CD4-positive, alpha-beta T cell treated with Interleukin-15 for 1 hour (primary cell): ENCODE measurements at places on chromosomes 5 and 9.

- DNase-seq: peak; percentile 0
Measured at GRCh38 chr5:135136546-135136945, 102.5 kb upstream of the PITX1 start.

GRCh38 chr5:60604771-60605170, 95.2 kb downstream of the DEPDC1B start:
- DNase-seq: no peak

- no peak for DNase-seq
Measured at GRCh38 chr9:115024925-115025535, 92.9 kb downstream of the TNC start.

DNA sequence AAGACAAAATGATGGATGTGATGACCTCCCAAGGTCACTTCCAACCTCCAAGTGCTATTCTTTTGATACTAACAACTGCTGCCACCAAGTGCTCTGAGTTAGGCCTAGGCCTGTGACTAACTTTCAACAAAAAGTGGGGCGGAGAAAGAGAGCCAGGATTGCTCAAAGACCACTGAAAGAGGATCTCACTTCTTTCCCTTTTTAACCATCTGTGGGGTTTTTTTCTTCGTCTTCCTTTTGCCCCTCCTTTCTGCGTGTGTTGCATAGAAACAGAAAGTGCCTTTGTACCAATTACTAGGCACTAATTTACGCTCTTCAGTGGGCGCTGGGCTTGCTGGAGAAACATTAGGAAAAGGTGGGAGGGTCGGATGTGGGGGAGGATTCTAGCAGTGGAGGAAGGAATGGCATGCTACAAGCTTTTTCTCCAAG, 8.0 kb downstream of the KLF9 start:
- DNase-seq: peak; percentile 41

DNA sequence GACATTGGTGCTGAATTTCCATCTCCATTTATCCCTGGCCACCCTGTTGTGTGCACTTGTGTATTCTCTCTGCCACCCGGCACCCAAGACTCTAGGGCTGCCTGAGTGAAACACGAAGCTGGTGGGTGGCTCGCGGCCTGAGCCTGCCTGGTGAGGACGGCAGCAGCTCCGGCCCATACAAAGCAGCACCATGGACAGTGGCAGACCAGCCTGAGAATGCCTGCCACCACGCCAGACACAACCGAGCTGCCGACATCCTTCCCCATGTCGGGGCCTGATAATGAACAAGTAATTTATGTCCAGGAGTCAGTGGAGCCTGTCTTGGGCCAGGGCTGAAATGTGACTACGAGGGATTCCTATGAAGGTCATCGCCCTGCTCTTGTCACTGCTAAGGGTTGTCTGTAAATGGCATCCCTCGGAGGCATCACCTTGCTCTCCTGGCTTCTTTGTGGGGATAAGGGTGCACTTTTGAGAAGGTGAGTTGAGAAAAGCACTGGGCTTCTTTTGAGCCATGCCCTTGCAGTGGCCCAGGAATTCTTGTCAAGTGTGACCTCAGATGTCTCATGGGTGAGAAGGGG, 175.7 kb downstream of the MELK start:
- no peak for DNase-seq

DNA sequence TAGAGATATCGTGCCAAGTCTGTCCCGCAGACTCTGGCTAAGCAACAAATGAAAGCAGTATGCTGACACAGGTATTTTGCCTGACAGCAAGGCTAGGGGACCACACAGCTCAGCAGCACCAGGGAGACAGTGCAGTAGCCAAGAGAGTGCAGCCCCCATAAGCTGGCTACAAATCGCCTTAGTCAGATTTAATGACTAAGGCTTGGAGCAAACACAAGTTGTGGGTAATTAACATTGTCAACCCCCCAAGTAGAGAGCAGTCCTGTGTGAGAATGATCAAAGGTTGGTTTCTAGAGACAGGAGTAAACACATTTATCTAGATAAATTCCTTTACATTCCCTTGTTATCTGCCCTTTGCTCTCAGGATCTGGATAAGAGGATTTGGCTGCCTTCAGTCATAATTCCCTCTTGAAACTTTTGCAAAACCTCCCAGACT, 1434.5 kb upstream of the CDH6 start:
- DNase-seq: no peak

DNA sequence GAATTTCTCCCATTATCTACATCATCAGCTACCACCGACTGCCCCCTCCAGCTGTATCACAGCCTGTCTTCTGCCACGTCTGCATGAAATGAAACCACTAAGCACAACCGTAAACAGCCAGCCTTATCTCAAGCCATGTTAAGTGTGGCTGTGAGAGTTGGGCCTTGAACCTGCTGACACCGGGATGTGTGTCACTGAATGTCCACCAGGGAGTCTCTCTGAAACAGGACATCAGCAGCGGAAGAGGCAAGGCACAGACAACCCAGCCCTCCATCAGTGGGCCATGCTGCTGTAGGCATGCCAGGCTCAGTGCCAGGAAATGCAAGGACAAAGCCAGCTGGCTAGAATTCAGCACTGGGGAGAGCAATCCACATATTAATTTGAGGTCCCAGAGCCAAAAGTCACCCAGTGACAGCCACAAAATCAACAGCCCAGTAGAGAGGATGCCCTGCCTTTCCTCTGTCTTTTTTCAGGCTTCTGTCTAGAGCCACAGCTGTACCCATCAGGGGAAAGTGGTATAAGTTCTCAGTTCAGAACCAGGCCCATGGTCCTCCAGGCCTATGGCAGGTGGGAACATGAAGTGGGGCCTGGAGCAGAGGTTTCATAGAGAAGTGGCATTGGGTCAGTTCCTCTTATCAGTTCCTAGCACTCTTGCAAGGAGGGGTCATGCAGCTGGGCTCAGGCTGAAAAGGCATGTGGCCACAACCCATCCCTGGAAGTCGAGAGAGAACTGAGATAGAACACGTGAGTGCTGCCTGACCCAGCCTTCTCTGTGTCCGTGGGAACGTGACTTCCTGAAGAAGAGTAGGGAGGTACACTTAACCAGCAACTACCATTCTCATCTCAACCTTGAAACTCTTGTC, 199.4 kb downstream of the ESM1 start:
- DNase-seq: peak; percentile 67

- DNase-seq: no peak
Measured at GRCh38 chr9:99365233-99365980, 143.3 kb downstream of the SEC61B start.

- DNase-seq: no peak
Measured at GRCh38 chr9:101398930-101399642, 435 bp downstream of the ZNF189 start.

- no peak for DNase-seq
Measured at GRCh38 chr5:85533341-85534047, 1084.2 kb upstream of the COX7C start.

- no peak for DNase-seq
Measured at GRCh38 chr5:6105320-6105719, 273.0 kb downstream of the MED10 start.

DNA sequence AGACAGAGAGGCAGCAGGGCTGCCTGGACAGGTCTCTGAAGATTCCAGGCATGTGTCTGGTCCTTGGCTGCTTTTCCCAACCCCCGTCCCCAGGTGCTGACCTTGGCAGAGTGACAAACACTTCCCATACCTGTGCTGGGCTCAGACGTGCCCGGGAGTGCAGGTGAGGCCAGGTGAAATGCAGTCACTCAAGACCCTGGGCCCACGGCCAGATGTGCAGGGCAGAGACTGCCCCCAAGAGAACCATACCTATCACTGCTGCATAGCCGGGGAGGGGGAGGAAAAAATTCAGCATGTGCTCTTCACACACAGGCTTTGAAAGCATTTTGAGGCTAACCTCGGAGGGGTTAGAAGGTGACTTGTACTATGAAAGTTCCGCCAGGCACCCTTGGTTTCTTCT, 22.6 kb downstream of the CCNJL start:
- no peak for DNase-seq

DNA sequence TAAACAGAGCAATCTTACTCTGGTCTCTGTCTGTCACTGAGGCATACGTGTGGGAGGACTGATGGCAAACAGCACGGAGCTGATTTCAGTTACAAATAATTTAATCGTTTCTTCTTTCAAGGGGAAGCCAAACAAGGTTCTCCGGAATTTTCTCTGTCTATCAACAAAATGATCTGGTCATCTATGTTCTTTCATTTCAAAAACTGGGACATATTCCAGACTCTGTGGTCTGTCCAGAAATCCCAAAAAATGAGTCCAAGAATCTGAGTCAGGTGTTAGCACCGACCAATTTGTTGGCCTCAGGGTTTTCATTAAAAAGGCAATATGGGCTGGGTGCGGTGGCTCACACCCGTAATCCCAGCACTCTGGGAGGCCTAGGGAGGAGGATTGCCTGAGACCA, 69.9 kb upstream of the ZNF608 start:
- no peak for DNase-seq

- no peak for DNase-seq
Measured at GRCh38 chr9:107982745-107983144, 493.2 kb upstream of the KLF4 start.

GRCh38 chr9:87276327-87276841, 221.3 kb upstream of the DAPK1 start:
- DNase-seq: no peak

DNA sequence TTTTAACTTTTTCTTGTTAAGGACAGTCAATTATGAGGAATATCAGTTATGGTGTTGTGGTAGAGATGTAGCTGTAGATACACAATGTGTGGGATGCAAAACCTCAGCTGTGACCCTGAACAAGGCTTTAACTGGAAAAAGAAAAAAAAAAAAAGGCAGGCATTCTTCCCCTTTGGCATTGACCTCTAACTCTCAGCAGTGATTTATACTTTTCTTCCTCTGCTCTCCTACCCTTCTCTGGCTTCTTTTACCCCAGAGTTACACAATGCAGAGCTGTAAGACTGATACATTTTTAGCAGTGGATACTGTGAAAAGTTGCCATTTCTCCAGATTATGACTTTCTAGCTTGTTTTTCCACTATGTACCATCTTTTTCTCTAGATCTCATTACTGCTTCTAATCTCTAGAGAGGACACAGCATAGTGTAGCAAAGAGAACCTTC, 2.0 kb downstream of the CTNNAL1 start:
- no peak for DNase-seq

GRCh38 chr5:176176231-176176630, 62.0 kb upstream of the SIMC1 start:
- no peak for DNase-seq

DNA sequence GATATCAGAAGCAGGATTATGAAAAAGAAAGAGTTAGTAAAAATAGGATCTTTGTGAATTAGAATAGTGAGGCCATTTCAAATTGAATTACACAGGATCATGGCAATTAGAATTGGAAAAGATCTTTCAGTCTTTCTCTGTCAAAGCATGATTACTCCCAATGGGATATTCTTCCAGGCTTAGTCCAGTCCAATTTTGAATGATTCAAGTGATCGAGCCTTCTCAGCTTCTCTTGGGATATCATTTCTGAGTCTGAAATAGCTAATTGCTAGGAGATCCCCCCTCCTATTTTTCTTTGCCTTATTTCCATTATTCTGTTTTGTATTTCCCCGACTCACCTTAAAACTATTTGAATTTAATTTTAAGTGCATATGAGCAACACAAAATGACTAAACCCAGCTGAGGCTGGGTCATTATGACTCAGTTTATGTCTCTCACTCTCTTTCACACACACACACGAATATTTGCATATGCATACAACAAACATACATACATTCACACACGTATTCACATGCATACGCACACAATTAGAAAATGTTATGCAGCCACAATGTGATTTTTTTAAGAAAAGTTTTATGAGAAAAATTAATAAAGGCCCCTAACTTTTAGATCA, 34.8 kb upstream of the EFNA5 start:
- DNase-seq: no peak

- DNase-seq: no peak
Measured at GRCh38 chr9:125739436-125739835, 7.7 kb upstream of the PBX3 start.

DNA sequence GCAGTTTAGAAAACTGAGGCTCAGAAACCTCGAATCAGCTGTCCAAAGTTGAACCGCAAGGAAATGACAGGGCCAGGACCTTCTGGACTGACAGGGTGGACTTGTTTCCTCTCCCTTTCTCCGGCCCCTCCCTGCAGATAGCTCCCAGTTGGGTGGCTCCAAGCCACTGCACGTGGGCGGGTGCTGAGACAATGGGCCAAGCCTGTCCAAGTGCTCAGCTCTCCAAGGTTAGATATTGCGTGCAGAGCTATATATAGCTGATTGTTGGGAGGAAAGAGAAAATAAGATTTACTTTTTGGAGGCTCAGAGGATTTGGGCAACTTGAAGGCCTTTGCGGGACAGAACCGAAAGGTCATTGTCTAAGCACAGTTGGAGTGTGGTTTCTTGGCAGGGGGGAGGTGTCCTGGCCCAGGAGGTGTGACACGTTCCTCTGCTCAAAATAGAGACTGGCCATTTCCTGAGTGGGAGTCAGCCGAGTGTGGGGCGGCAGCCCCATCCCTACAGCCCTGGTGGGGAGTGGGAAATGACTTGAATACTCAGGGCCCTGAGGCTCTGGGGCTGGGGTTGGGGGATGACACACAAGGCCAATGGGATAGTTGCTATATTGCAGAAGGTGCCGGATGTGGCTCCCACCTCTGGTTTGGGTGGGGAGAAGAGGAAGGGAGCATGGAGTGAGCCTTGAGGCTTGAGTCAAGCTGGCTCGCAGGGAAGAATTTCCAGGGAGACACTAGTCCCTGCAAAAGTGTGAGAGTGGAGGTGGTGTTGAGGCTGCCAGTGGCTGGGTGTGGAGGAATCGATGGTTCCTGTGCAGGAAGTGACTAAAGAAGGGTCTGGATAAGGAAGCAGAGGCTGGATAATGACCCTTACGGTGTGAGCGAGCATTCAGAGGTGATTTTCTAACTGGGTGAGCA, 44.4 kb upstream of the SMAD5 start:
- DNase-seq: no peak

DNA sequence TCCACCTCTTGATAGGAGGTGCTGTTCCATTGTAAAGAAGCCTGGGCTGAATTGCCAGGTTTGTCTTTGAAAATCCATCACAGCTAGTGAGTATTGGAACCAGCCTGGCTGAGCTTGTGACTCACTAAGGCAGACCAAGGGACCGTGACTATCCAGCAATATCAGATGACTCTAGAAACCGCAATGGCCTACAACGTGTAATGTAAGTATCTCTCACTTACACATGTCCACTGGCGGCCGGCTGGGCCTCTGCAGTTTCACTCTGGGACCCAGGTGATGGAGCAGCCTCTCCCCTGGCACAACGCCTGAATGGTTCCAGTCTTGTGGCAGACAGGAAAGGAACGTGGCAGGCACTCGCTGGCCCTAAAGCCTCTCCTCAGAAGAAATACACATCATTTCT, 3.1 kb upstream of the HRH2 start:
- no peak for DNase-seq

DNA sequence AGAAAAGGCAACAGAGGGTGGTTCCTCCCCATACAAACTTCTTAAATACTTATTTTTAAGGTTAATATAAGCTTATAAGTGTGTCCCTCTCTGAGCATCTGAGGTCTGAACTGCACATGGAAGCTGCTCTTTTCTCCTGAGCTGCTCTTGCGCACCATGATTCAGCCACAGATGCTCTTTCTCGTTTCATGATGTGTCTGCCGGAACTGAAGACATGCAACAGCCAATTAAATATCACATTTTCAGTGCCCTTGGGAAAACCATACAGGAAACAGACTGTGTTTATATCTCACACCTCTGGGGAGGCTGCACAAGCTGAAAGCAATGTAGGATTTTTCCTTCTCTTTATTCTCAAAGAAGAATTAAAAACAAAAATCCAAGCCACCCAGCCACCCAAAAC, 96.8 kb upstream of the NREP start:
- no peak for DNase-seq
